ENCODE measurements at places on chromosomes 12 and 14.
A peak's percentile ranks its signal among the peaks of the same experiment; 100 is the strongest.

DNA sequence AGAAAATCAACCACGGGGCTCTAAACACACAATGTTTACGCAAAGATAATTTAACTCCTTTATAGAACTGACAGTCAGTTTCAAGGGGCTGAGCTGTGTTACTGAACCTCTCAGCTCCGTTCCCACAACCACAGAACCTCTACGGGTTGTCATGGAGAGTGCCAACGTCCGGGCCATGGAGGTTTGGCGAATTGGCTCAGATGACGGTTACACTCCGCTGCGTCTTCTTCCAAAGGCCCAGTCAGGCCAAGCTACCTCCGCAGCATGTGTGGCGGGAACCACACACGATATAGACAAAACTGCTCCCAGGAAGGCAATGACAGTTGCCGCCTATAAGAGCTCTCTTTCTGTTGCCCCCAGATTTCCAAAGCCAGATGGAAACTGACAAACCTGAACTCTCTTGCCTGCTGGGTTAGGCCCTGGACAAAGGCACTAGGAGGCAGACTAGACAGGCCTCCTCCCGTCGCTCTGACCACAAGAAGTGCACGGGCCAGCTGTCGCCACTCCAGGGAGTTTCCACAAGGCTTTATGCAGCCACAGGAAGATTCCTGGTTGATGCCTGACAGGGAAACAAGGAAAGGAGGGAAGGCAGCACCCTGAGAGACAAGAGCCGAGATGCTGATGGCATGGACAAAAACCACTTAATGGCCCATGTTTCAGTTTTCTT lies 30.3 kb downstream of the CCDC88C start:
- no peak for DNase-seq

DNA sequence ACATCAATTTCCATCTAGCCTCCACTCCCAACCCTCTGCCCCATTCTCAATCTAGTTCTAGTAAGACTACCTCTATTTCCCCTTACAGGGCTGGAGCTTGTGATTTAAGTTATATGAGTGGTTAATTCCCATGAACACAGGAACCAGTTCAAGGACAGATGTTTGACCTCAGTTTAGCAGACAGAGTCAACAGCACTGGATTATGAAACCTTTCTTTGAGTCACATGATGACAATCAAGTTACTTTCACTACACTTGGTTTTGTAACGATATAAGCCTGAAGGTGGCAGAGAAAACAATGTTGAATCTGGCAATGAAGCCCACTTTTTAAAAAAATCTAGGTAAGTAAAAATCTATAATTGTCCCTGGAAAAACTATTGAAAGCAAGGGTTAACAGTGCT lies 1646.2 kb upstream of the FLRT2 start:
- no peak for DNase-seq

- DNase-seq = no peak
These were observed 81.5 kb upstream of the OSBPL8 start for GRCh38 chr12:76641073-76641472.

- peak; percentile 54 for DNase-seq
These were observed at the start of gene SPATS2 for GRCh38 chr12:49367381-49368239. Gene SPATS2, plus strand, starts transcription at chr12:49367462. Its CDS starts 93,551 bp downstream, at chr12:49461013.

- no peak for DNase-seq
These were observed 395.2 kb upstream of the DCN start for GRCh38 chr12:91577586-91578539.

GRCh38 chr12:1093166-1093751 lies 102.2 kb downstream of the ERC1 start:
- peak; percentile 54 for DNase-seq

DNA sequence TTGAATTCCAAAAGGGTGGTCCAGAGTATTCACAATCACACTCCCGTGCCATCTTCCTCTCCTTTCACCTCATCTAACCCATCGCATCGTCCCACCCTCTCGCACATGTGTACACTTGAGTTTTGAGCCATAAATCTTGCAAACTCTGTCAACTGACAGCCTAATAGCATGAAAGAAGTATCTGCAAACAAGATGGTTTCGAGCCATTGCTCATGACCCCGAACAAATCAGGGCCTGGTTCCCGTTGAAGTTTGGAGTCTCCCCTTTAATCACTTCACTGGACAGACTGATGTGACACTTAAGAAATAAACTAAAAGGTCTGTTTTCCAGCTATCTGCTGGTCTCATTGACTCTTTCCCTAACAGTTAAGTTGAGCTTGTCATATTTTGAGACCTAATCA lies 223.6 kb upstream of the SOX5 start:
- DNase-seq = no peak

GRCh38 chr14:44291366-44291915 lies 215.6 kb downstream of the FSCB start:
- no peak for DNase-seq

DNA sequence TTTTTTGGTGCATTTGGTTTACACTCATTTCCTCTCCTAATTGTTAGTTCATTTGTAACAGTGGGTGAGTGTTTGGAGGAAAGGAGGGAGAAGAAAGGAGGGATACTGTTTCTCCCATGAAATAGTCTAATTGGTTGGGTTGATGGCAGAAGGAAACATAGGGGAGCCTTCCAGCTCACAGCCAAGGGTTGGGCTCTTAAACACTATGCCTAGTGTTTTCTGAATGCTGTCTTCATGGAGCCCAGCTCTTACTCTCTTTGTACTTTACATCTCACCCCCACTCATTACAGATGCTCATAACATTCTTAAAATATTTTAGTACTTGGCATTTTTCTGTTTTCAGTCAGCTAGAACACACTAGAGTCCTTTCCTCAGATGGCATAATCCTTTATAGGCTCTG lies 38.2 kb downstream of the BAZ2A start:
- no peak for DNase-seq

DNA sequence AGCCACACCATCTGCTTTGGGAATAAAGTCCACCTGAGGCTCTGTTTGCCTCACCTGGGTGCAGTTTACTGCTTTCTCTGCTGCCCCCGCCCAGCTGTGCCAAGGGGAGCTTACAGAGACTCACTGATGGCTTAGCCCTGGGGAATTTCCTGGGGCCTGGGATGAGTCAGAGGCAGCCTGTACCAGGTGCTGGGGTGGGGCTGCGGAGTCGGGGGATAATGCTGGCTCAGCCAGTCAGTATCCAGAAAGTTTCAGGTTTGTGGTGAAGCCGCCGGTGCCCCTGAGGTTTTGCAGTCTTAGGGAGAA lies 22.3 kb downstream of the PLEKHG3 start:
- DNase-seq = peak; percentile 99

GRCh38 chr14:77301103-77301502 lies 19.6 kb downstream of the POMT2 start:
- peak; percentile 49 for DNase-seq

DNA sequence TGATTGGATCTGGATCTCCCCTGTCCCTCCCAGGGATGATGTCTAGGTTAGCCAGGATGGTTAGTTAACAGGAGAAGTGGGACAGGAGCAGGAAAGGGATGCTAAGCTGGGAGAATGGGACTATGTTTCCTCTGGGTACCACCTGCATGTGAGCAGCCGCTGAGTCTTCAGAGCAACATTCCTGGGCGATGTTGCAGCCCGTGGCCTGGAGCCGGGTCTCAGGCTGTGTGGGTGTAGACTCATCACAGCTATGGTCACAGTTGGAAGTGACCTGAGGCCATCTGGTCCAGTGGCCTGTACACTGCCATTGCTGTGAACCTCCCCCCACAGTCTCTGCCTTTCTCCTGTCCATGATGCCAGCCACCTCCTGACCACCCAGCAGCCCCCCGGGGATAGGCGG lies 422.6 kb downstream of the DPF3 start:
- no peak for DNase-seq

DNA sequence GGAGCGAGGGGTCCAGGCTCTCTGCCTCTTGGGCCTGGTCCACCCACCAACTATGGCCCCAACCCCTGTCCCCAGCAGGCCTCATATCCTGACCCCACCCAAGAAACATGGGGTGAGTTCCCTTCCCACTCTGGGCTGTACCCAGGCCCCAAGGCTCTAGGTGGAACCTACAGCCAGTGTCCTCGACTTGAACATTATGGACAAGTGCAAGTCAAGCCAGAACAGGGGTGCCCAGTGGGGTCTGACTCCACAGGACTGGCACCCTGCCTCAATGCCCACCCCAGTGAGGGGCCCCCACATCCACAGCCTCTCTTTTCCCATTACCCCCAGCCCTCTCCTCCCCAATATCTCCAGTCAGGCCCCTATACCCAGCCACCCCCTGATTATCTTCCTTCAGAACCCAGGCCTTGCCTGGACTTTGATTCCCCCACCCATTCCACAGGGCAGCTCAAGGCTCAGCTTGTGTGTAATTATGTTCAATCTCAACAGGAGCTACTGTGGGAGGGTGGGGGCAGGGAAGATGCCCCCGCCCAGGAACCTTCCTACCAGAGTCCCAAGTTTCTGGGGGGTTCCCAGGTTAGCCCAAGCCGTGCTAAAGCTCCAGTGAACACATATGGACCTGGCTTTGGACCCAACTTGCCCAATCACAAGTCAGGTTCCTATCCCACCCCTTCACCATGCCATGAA lies 8.6 kb downstream of the ARHGAP9 start:
- DNase-seq = no peak

DNA sequence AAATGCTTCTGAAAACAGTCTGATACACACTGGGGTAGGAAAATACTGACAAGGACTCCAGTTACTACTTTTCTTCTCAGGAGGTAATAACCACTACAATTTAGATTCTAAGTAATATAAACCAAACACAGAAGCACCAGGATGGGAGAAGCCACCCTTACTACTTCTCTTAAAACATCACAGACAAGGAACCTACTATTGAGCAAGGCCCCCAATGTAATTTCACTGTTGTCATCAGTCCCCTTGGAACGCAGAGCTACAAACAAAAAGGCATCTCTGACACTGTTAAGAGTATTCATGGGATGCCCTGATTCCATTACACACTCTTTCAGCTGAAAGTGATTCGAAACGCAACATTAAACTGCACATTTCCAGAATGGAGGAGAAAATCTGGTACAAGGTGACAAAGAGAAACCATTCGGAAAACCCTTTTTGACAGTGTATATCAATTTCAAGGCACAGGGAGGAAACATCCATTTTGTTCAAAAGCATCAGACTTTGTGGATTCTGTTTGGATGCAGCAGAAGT lies 185.9 kb downstream of the PPM1H start:
- no peak for DNase-seq

DNA sequence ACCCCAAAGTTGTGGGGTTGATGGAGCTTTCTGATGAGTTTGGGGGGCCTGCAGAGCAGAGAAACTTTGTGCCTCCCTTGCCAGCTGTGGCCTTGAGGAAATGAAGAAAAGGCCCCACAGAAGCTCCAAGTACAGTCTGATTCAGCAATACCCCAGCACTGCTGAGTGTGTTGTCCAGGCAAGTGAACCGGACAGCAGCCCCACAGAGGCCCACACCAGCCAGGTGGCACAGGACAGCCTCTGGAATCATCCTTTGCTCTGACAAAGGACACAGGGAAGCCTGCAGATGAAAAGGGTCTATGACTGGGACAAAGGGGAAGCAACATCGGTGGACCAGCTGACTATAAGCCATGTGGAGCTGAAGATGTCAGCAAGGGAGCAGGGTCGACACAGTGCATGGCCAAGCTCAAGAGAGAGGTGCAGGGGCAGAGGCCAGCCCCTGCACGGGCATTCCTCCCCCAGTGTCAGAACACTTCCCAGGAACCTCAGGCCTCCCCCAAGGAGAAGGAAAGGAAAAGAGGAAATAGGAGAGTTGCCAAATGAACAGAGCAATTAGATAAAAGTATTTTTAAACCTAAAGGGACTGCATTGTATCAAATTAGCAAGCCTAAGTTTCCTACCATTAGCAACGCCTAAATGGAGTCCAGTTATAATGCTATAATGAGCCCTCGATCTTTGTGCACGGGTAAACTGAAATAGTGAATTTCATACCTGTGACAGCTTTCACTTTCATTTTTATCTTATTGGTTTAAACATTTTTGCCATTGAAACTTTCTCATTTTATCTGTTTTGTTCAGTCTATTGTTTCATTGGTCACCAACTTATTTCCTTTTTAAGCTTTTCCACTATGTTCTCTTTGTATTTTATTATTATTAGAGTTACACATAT lies 46.3 kb upstream of the PTGDR start:
- DNase-seq = peak; percentile 37

GRCh38 chr12:131895640-131896079 lies 1.2 kb downstream of the ULK1 start:
- no peak for DNase-seq

- no peak for DNase-seq
These were observed 26.0 kb downstream of the XRCC3 start for GRCh38 chr14:103688906-103689902.

DNA sequence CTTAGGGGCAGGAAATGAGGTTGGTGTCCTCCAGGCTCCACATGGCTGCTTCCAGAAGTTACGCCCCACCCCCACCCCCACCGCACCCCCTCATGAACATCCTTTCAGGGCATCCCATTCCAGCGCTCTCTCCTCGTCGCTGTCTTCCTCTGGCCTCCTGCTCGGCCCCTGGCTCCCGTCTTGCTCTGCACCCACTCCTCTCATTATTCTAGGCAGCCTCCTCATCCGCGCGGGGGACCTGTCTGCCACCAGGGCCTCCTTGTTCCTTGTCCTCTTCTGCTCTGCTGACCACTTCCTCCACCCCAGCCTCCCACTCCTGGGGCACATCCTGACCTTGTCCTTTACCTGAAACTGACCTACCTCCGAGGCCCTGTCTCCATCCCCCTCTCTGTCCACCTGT lies 29.8 kb upstream of the PLEKHG6 start:
- DNase-seq = no peak

Data from urothelium cell line (cell line).